ENCODE measurements at places on chromosomes 4 and X.

- DNase-seq, result no peak
Measured at GRCh38 chr4:159770401-159770800, 667.5 kb downstream of the RAPGEF2 start.

DNA sequence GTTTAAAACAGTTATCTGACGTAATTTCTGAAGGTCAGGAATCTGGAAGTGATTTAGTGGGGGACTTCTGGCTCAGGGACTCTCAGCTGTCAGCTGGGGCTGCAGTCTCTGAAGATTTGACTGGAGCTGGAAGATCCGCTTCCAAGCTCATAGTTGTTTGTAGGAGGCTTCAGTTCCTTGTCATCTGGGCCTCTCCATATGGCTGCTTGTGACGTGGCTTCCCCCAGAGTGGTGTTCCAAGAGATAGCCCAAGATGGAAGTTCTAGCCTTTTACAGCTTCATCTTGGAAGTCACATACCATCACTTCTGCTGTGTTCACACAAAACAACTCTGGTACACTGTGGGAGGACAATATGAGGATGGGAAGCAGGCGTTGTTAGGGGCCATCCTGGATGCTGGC is 2.1 kb downstream of the MPC1L start:
- DNase-seq, result no peak

DNA sequence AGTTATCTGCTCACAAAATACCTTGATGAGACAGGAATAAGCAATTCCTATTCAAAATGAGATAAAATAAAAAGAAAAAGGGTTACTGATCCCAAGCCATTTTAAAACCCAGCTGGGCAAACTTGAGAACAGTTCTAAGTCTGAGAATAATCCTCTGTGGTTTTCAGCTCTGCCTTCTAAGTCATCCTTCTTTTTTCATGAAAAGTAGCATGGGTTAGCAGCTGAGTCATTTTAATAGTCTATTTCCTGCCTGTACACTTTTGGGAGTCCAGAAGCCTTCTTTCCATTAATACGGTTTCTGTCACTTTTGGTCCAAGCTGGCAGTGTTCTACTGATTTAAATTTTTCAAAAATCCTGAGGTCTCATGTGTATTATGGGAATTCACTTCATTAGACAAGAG is 374.3 kb downstream of the IQCM start:
- DNase-seq, result no peak

- no peak for DNase-seq
Measured at GRCh38 chrX:30261012-30261411, 14.1 kb downstream of the MAGEB1 start.

DNA sequence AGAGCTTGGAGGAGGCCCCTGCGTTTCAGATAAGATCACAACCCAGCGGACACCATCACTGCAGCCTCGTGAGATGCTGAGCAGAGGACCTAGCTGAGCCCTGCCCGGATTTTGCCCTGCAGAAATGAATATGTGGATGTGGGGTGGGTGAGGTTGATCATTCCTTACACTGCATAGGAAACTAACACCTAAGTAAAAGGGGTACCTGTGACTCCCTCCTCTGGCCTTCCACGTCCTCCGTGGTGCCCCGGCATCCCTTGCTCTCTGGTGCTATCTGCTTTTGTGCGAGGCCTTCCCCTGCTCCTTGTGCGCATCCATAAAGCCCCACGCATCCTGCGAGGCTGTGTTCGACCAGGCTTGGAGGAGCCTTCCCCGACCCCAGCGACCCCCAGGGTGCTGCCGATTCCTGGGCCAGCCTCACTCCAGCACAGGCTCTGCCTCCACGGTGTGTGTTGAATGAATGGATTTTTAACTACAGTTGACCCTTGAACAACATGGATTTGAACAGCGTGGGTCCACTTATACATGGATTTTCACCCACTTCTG is 25.6 kb upstream of the GPR78 start:
- DNase-seq, result no peak

GRCh38 chrX:128781506-128781905 is 729.3 kb upstream of the ACTRT1 start:
- no peak for DNase-seq

DNA sequence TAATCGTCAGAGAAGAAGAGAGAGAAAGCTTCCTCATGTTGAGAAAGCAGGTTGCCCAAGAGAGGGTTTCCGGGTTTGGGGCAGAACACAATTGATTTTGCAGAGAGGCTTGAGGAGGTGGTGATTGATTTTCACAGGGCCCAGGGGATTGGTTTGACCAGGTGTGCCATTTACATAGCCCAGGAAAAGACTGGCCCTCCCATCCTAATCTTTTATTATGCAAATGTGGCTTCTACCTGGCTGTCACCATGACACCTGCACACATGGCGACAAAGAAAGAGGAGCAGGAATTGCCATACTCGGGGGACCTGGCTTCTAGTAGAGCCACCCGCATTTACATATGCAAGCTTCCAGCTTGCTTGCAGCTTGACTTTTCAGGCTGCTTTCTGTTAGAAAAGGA is 405.3 kb downstream of the PPP4R3C start:
- no peak for DNase-seq

Data from KG1 (cell line).